ENCODE measurements at places on chromosomes 3 and 15.
A peak's percentile ranks its signal among the peaks of the same experiment; 100 is the strongest.

- peaks cover 6% of the 10 kb centered on the region for H3K27me3 ChIP-seq
- no peak for DNase-seq
- H3K4me3 ChIP-seq = no peak overlapping the region
- H3K27ac ChIP-seq = peak overlapping the region; percentile 16
- peaks cover 52% of the 10 kb centered on the region for H3K4me1 ChIP-seq
These were observed 31.3 kb downstream of the THSD4 start for GRCh38 chr15:71146580-71146982.

DNA sequence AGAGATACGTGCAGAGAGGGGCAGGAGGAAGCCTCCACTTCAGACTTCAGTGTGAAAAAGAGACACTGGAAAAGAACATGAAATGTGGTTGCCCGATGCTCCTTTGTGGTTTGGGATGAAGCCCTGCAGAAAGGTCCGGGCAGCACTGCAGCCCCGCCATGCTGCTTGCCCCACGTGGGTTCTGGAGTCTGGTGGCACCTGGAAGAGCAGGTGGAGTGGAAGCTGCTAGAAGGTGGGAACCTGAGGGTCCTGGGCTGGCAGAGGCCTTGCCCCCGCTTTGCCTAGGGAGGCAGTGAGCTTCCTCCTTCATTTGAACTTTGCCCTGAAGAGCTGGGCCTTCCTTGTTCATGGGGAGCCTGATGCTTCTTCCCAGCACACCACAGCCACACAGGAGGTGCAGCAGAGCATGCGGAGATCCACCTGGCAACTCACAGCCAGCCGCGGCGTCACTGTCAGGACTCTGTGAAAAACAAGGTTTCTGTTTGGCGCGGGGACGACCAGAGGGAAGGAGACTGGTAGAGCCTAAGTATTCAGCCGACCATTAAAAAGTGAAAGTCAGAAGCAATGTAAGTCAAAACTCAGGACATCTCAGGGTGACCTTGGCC lies 59.0 kb downstream of the APBA2 start:
- H3K4me1 ChIP-seq = peaks cover 72% of the 10 kb centered on the region
- no peak overlapping the region for H3K4me3 ChIP-seq
- peaks cover 69% of the 10 kb centered on the region for H3K36me3 ChIP-seq
- H3K27me3 ChIP-seq = peaks cover 2% of the 10 kb centered on the region
- no peak for DNase-seq

DNA sequence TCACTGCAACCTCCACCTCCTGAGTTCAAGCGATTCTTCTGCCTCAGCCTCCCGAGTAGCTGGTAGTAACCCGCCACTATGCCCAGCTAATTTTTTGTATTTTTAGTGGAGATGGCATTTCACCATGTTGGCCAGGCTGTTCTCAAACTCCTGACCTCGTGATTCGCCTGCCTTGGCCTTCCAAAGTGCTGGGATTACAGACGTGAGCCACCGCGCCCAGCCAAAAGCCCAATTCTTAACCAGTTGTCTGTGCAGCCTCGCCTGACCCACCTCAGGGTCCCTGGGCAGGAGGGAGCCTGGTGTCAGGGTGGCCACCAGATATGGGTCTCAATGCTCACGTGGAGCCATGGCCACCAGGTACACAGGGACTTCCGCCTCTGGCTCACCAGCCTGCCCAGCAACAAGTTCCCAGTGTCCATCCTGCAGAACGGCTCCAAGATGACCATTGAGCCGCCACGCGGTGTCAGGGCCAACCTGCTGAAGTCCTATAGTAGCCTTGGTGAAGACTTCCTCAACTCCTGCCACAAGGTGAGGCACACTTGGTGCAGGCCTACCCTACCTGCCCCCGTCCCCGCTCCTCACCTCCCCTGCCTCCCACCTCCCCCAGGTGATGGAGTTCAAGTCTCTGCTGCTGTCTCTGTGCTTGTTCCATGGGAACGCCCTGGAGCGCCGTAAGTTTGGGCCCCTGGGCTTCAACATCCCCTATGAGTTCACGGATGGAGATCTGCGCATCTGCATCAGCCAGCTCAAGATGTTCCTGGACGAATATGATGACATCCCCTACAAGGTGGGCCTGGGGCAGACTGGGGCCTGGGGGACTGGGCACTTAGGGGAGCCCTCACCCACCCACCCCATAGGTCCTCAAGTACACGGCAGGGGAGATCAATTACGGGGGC lies 48.6 kb downstream of the SEMA3G start:
- no peak overlapping the region for H3K4me3 ChIP-seq
- no peak for DNase-seq
- H3K4me1 ChIP-seq = no peaks in the 10 kb centered on the region

GRCh38 chr3:119632216-119632615 lies 28.2 kb downstream of the POPDC2 start:
- no peak overlapping the region for H3K4me3 ChIP-seq
- no peak overlapping the region for H3K27ac ChIP-seq
- peaks cover 11% of the 10 kb centered on the region for H3K27me3 ChIP-seq
- H3K36me3 ChIP-seq = no peaks in the 10 kb centered on the region
- H3K4me1 ChIP-seq = peaks cover 15% of the 10 kb centered on the region

DNA sequence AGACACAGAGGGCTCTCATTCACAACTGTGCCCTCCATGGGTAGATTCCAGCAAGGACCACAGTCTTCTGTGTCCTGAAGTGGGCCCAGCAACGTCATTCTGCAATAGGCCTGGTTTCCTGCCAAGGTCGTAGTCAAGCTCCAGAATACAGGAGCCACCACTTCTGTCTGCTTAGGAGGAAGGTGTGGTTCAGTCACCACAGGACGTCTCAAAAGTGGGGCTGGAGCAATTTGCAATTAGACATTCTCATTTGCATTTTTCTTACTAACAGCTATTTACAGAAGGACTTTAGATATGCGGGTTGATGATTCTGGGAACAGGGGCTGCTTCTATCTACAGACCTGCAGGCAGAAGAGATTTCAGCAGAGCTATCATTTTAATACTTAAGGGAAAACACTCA lies 58.7 kb upstream of the MYRIP start:
- H3K27me3 ChIP-seq = peaks cover 5% of the 10 kb centered on the region
- H3K27ac ChIP-seq = no peak overlapping the region
- no peak overlapping the region for H3K4me3 ChIP-seq
- no peaks in the 10 kb centered on the region for H3K4me1 ChIP-seq
- no peak for DNase-seq

DNA sequence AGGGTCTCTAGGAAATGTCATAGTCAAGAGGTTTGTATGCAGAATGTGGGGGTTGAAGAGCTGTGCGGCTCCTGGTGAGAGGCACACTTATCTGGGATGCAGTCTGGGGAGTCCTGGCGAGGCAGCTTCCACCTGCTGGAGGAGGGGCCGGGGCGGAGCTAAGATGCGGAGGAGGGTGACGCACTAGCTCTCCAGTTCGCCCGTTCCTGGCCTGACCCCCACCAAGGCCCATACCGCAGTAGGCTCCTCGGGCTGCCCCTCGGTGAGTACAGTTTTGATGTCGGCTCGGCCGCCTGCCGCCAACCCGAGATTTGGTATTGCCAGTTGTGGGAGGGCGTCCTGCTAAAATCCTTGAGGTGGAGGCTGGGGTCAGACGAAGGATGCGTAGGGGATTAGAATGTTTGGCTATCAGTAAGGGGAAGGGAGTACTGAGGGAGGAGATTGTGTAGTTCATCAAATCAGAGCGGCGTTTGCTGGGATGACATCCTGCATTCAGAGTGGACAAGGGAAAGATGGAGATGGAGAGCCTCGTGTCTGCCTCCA lies at the start of gene SCG5:
SCG5 (plus strand) TSS at position 194 of the 543 bp plus-strand sequence. CDS start 1,883 bp downstream, outside the sequence.
- DNase-seq = peak; percentile 75
- H3K4me3 ChIP-seq = peak within 1 kb of the TSS; percentile 88
- no peaks in the 10 kb centered on the region for H3K27me3 ChIP-seq
- H3K4me1 ChIP-seq = peaks cover 51% of the 10 kb centered on the region
- peaks cover 38% of the 10 kb centered on the region for H3K36me3 ChIP-seq
- peak within 1 kb of the TSS; percentile 32 for H3K27ac ChIP-seq

GRCh38 chr15:64841344-64842095 lies at the start of gene PLEKHO2:
Gene PLEKHO2, plus strand, starts transcription at chr15:64841915. Its CDS starts 102 bp downstream, at chr15:64842017.
- peaks cover 66% of the 10 kb centered on the region for H3K4me1 ChIP-seq
- peak within 1 kb of the TSS; percentile 99 for H3K4me3 ChIP-seq
- peaks cover 11% of the 10 kb centered on the region for H3K27me3 ChIP-seq

DNA sequence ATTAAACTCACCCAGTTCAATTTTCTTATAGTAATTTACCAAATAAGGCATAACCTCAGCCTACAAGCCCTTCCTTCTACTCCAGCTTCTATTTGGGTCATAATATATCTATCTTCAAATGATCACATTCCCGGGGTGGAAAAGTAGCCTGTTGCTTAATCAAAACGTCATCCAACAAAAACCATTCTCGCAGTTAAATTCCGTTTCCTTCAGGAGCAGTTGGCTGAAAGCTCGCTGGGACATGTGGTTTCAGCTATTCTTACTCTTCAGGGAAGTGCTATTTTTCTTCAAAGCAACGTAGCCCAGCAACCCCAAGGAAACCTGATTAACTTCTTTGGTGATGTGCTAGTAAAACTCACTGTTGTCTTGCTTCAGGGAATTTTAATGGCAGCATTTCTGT lies 59.6 kb downstream of the MAGI1 start:
- H3K4me3 ChIP-seq = no peak overlapping the region
- peaks cover 32% of the 10 kb centered on the region for H3K36me3 ChIP-seq
- H3K27ac ChIP-seq = no peak overlapping the region
- peaks cover 14% of the 10 kb centered on the region for H3K4me1 ChIP-seq

- DNase-seq = no peak
- no peak overlapping the region for H3K4me3 ChIP-seq
- no peak overlapping the region for H3K27ac ChIP-seq
These were observed 8.6 kb downstream of the RHCG start for GRCh38 chr15:89487791-89488190.

GRCh38 chr15:67534360-67534759 lies 8.1 kb upstream of the MAP2K5 start:
- no peak overlapping the region for H3K27ac ChIP-seq
- peaks cover 8% of the 10 kb centered on the region for H3K27me3 ChIP-seq
- H3K4me3 ChIP-seq = no peak overlapping the region
- H3K36me3 ChIP-seq = peaks cover 6% of the 10 kb centered on the region

- H3K27me3 ChIP-seq = peaks cover 14% of the 10 kb centered on the region
- no peaks in the 10 kb centered on the region for H3K36me3 ChIP-seq
- no peak for DNase-seq
- no peak overlapping the region for H3K27ac ChIP-seq
- no peak overlapping the region for H3K4me3 ChIP-seq
- peaks cover 24% of the 10 kb centered on the region for H3K4me1 ChIP-seq
These were observed 241.4 kb downstream of the EDEM1 start for GRCh38 chr3:5428607-5429516.

GRCh38 chr15:93235926-93236780 lies 147.1 kb upstream of the RGMA start:
- peaks cover 2% of the 10 kb centered on the region for H3K4me1 ChIP-seq
- DNase-seq = no peak
- peaks cover 1% of the 10 kb centered on the region for H3K36me3 ChIP-seq
- H3K27me3 ChIP-seq = peaks cover 15% of the 10 kb centered on the region
- no peak overlapping the region for H3K27ac ChIP-seq

GRCh38 chr3:16504242-16504641 lies 9.3 kb downstream of the RFTN1 start:
- H3K27ac ChIP-seq = no peak overlapping the region

DNA sequence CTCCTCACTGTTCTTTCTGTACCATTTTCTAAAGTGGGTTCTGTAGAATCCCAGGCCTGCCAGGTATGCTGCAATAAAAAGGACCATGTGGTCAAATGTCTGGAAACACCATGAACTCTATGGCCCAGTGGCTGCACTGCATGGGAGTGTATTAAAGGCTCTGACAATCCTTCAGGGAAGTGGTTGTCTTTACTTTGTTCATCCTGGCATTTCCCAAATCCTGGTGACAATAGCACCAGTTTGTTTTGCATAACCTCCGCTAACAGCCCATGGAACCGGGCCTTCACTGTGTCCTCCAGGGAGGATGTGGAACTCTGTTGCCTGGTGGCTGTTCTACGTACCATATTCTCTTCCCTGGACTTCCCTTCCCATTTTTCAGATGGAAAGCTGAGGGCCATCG lies 11.2 kb upstream of the DUSP7 start:
- H3K4me3 ChIP-seq = no peak overlapping the region
- no peak for DNase-seq
- peaks cover 17% of the 10 kb centered on the region for H3K27me3 ChIP-seq
- H3K27ac ChIP-seq = peak overlapping the region; percentile 88

GRCh38 chr3:51669241-51670052 lies 1.6 kb upstream of the TEX264 start:
- peaks cover 40% of the 10 kb centered on the region for H3K4me1 ChIP-seq
- H3K27ac ChIP-seq = no peak overlapping the region
- H3K36me3 ChIP-seq = peaks cover 3% of the 10 kb centered on the region
- peaks cover 18% of the 10 kb centered on the region for H3K27me3 ChIP-seq
